ENCODE measurements at places on chromosomes 1 and 21.

DNA sequence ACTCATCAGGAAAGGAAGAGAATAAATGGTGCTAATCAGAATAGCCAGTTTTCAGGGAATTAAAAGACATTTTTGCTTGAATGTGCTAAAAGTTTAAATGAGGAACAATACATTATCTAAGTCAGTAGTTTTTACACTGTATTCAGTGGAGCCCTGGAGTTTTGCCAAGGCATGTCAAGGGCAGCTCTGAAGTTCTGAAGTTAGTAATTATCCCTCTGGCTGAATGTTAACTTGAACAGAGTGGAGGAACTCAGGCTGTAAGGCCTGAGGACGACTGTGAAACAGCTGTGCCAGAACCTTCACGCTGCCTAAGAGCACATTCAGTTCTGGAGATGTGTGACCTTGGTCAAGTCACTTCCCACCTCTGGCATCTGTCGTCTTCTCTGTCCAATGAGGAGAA, 68.1 kb downstream of the EDEM3 start:
- no peak for DNase-seq

GRCh38 chr1:205920861-205921569, 22.2 kb downstream of the SLC26A9 start:
- DNase-seq: no peak

GRCh38 chr21:33230545-33231324, 997 bp downstream of the IFNAR2 start:
- no peak for DNase-seq

DNA sequence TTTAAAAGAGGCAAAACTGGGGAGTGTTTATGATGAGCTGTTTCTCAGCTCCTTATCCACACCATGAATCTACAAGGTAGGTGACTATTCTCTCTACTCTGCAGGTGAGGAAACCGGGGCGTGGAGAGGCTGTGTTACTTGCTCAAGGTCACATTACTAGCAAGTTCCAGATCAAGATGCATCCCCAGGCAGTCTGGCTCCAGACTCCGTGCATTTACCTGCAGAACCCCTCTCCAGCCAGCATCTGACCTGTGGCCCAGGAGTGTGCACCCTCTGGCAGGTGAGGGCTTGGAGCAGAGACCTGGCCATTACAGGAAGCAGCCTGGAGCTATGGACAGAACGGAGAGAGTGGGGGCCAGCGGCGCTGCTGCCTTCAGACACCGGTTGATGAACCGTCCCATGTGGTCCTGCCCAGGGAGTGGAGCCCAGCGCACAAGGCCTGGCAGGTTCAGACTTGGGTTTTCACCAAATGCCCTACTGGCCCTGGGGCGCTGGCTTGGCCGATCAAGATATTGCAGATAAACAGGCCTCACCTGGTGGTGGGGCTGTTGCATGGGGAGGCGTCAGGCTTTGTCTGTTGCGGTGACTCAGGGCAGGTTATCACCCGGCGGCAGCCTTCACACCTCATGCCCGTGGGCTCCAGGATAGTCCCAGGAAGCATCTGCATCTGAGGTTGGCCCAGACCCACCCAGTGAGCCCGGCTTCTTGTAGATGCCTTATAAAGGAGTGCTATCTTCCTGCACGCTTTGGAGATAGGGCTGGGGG, 29.2 kb upstream of the WNT4 start:
- no peak for DNase-seq

GRCh38 chr1:93681101-93681988, at the start of gene BCAR3:
Gene BCAR3, minus strand, starts transcription at chr1:93681837. Its CDS starts 6,907 bp downstream, at chr1:93674930.
- no peak for DNase-seq

GRCh38 chr1:6587261-6588005, 7.6 kb downstream of the ZBTB48 start:
- no peak for DNase-seq

DNA sequence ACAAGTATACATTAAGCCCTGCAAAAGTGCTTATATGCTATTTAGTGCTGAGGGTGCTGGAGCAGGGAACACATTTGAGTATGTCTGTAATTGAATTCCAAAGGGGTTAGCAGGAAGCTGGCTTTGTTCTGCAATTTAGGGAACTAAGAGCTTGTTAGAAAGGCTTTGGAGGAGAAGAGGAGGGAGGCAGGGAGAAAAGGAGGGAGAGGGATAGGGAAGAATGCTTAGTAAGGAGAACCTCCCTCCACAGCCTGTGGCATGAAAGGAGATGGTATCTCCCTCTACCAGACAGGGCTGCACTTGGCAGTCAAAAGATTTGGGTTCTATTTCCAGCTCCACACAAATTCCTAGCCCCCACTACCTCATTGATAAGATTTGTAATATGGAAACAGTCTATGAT, 217.8 kb downstream of the DAB1 start:
- DNase-seq: no peak

GRCh38 chr1:77200806-77201205, 18.4 kb downstream of the PIGK start:
- no peak for DNase-seq

DNA sequence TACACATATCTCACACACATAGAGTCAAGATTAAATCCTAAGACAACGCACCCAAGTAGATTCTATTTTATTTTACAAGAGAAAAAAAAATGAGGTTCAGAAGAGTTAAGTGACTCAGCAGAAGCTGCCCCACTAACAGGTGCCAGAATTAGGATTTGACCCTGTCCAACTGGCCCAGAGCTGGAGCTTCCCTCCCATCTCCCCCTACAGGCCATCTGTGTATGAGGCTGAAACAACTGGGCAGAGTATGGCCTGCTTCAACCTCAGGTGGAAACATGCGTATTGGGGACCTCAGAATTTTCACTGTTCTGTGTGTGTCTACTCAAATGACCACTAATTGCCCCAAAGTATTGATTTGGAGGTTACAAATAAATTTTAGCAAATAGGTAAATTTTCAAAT, 29.9 kb downstream of the PSMG1 start:
- no peak for DNase-seq

DNA sequence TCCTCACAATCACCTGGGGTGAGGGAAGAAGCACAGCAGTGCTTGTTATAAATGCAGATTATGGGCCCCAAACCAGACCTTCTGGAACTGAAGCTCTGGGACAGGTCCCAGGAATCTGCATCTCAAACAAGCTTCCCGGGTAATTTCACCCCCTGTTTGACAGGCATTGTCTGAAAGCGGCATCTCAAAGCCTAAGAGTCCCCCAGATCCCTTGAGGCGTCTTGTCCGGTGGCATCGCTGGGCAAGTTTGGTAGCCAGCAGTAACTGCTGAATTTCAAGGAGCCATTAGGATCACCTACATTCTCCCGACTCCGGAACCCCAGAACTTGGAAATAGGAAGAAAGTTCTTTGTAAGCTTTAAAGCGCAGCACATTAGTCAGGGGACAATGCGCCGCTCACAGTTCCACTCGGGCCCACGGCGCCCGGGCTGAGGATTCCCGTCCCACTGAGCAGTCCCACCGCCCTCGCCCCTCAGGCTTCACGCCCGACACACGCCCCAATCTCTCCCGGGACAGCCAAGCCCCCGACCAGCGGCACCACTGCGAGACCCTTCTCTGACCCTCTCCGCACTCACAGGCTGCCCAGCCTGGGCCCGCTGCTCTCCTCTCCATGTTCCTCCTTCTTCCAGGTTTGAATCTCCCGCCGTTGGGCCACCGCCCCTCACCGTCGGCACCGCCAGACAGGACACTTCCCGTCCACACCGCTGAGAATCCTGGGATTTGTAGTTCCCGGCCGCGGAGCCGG, at the start of gene IQGAP3:
Gene IQGAP3 (minus strand): TSS at position 647 of the 744 bp plus-strand sequence. CDS start 36 bp downstream, at position 611.
- peak; percentile 41 for DNase-seq

- no peak for DNase-seq
These were observed 98.2 kb downstream of the EPHB2 start for GRCh38 chr1:22808676-22809483.

- no peak for DNase-seq
These were observed 144.7 kb downstream of the GRIK3 start for GRCh38 chr1:36889478-36890226.

- no peak for DNase-seq
These were observed 3.7 kb downstream of the KNCN start for GRCh38 chr1:46547481-46548383.

DNA sequence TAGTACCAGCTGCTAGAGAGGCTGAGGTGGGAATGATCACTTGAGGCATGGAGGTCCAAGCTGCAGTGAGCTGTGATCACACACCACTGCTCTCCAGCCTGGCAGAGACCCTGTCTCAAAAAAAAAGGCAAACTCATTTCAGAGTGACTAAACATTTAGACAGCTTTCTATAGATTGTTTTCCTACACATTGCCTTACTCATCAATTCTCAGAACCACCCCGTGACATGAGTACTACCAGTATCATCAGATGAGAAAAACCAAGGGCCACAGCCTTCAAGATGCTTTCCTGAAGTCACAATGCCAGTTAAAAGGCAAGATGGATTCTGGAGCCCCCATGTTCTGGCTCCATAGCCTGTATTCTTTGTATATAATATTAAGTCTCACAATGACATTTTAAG, 22.4 kb upstream of the SMPDL3B start:
- no peak for DNase-seq
